ENCODE measurements at places on chromosomes 1 and 21.

GRCh38 chr1:219292999-219293398 lies 119.3 kb downstream of the LYPLAL1 start:
- no peak for DNase-seq

GRCh38 chr1:109901524-109902145 lies 9.0 kb upstream of the CSF1 start:
- DNase-seq: no peak

DNA sequence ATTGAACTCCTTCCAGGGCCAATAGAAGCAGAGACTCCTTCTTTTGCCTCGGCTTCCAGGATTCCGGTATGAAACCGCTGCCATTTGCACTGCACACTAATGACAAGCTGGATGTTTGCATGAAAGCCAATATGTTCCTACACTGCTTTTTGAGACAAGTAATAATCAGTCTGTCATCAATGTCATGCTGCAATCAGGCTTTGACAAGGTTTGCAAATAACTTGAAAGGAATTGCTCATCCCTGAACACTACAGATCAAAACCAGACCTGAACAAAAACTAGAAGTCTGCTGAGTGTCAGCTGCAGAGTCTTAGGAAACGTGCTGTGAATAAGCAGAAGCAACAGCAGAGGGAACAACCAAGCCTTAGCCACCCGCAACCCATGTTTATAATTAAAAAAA lies 720.7 kb upstream of the CXADR start:
- no peak for DNase-seq

DNA sequence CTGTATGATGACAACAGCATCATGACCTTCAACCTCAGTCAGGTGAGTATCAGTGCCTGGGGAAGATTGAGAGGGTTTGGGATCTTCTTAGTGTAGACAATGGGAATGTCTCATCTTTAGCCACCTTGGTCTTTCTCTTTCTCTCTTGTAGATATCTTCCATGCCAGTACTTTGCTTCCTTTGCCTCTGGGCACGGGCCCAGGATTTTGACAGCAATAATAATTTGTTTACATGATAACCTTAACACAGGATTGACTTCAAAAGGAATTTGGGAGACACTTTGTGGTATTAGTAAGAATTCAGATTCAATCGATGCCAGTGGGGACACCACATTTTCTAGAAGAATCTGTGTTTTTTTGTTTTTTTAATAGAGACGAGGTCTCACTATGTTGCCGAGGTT lies 12.1 kb upstream of the PIGV start:
- no peak for DNase-seq

- DNase-seq: no peak
Measured at GRCh38 chr21:34890724-34891612, 158.1 kb downstream of the RUNX1 start.

- DNase-seq: no peak
Measured at GRCh38 chr1:13469343-13469742, 44.5 kb downstream of the LRRC38 start.

DNA sequence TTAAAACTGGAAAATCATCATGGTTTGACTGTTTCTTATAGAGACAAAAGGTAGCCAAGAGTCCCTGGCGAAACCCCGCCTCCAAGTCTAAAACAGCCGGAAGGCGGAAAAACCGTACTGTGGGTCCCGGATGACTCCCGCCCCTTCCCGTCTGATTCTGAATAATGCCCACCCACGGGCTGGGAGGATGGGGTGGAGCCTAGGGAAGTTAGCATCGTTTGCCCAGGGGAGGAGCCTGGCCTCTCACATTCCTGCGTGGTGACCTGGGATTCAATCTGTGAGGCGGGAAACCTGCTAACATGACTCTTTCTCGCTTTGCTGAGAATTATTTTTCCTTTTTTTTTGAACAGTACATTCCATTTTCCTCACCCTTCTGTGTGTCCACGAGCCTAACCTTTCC lies 124.9 kb downstream of the KCNK1 start:
- DNase-seq: no peak

- DNase-seq: no peak
Measured at GRCh38 chr1:9294405-9294773, 1.7 kb downstream of the SPSB1 start.

GRCh38 chr1:1577367-1578011 lies 2.8 kb upstream of the SSU72 start:
- DNase-seq: no peak

GRCh38 chr1:58893257-58893869 lies 109.5 kb upstream of the JUN start:
- no peak for DNase-seq

GRCh38 chr1:28374297-28374696 lies 4.8 kb downstream of the PHACTR4 start:
- DNase-seq: no peak

- DNase-seq: no peak
Measured at GRCh38 chr1:178470411-178470960, 26.3 kb downstream of the CLEC20A start.

DNA sequence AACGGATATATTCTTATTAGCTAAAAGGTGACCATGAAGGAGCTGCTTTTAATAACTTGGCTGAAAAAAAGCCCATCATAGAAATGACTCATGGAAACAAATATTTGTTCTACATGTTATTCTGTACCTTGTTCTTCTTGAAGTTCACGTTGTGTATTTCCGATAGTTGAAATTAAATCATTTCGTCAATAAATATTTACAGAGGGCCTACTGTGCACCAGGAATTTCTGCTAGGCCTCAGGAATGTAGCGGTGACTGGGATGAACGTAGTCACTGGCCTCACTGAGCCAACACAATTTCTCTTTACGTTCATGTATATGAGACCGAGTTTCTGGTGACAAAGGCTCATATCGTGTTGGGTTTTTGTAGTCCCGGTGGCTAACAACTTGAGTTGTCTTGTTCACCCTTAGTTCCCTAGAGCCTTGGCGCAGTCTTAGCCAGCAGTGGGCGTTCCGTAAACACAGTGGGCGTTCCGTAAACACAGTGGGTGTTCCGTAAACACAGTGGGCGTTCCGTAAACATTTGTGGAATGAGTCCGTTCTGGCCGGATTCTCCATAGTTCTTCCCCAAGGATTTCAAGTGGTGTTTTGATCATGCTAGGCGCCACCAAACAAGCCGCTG lies 53.2 kb upstream of the VAMP3 start:
- DNase-seq: no peak

- DNase-seq: peak; percentile 79
Measured at GRCh38 chr1:50969611-50970508, at the start of gene CDKN2C. TSS of gene CDKN2C (plus strand) at chr1:50970245. CDS start at chr1:50970369, 124 bp downstream.

DNA sequence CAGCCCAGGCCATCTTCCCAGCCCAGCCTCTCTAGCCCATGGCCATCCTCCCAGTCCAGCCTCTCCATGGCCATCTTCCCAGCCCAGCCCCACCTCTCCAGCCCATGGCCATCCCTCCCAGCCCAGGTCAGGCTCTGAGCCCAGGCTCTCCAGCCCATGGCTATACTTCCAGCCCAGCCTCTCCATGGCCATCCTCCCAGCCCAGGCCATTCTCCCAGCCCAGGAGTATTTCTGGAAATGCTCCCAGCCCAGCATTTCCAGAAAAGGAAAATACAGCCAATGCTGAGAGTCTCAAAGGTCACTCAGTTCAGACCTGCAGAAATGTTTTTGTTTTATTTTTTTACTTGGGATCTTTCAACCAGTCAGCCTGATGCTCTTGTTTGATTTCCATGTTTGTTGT lies 70.0 kb upstream of the ZNF281 start:
- no peak for DNase-seq

DNA sequence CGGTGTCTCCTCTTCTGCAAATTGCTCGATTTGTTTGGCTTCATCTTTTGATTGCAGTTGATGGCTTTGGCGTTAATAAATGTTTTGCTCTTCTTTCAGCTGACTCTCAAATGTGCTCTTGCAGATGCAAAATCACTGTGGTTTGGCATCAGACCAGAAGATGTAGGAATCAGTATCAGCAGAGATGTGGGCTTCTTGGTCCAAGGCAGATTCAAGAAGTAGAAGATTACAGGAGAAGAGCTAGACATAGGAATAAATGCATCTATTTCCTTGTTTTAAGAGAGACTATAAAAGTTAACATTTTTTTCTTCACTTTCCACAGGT lies 59.8 kb upstream of the BACH1 start:
- DNase-seq: no peak

- DNase-seq: no peak
Measured at GRCh38 chr1:117608758-117609157, 2.9 kb downstream of the TENT5C start.

- DNase-seq: no peak
Measured at GRCh38 chr1:157124855-157125254, 13.3 kb downstream of the ETV3 start.

DNA sequence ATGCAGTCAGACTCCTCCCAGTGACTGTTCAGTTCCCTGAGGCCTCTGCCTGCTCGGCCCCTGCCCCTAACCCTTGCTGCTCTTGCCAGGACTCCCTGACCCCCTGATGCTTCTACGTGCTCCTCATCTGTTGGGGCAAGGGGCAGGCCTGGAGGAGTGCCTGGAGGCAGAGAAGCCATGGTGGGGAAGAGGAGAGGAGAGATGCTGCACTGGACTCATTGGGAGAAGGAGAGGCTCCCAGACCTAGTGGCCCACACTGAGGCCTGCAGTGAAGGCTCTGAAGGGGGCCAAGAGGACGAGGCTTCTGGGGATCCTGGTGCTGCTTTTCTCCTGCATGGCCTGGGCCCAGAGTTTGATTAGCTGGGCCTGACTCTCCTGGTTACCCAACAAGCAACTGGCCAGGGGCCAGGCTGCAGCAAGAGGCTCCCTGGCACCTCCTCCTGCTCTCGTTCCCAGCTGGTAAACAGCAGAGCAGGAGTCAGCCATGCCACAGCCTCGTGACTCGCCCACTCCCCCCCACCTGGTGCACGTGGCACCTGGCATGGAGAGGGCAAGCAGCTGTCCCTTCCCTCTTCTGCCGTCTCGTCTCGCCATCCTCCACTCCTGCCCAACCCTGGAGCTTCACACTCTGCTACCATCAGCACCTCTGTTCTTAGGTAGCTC lies 847 bp upstream of the RORC start:
- no peak for DNase-seq

- peak; percentile 75 for DNase-seq
Measured at GRCh38 chr1:94045465-94046056, 75.4 kb downstream of the ABCA4 start.

GRCh38 chr1:25068829-25069228 lies 138.8 kb upstream of the RUNX3 start:
- no peak for DNase-seq

DNA sequence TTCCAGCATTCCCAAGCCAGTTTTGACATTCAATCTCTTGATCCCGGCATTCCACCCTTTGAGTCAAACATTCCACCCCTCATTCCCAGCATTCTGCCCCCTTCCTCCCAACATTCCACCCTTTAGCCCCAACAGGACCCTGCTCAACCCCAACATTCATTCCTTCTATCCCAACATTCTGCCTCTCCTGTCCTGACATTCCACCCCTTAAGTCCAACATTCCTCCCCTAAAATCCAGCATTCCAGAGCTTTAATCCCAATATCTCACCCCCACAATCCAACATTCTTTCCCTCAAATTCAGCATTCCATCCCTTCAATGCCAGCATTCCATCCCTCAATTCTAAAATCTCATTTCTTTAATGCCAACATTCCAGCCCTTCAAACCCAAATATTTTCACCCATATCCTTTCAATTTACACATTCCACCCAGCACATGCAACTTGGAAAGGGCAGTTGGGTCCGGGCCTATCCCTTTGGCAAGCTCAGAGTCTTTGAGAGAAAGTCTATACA lies 22.9 kb downstream of the DDX20 start:
- DNase-seq: no peak

GRCh38 chr1:89005286-89006151 lies 13.1 kb upstream of the KYAT3 start:
- no peak for DNase-seq

- DNase-seq: no peak
Measured at GRCh38 chr1:63955370-63956145, 181.7 kb downstream of the ROR1 start.

DNA sequence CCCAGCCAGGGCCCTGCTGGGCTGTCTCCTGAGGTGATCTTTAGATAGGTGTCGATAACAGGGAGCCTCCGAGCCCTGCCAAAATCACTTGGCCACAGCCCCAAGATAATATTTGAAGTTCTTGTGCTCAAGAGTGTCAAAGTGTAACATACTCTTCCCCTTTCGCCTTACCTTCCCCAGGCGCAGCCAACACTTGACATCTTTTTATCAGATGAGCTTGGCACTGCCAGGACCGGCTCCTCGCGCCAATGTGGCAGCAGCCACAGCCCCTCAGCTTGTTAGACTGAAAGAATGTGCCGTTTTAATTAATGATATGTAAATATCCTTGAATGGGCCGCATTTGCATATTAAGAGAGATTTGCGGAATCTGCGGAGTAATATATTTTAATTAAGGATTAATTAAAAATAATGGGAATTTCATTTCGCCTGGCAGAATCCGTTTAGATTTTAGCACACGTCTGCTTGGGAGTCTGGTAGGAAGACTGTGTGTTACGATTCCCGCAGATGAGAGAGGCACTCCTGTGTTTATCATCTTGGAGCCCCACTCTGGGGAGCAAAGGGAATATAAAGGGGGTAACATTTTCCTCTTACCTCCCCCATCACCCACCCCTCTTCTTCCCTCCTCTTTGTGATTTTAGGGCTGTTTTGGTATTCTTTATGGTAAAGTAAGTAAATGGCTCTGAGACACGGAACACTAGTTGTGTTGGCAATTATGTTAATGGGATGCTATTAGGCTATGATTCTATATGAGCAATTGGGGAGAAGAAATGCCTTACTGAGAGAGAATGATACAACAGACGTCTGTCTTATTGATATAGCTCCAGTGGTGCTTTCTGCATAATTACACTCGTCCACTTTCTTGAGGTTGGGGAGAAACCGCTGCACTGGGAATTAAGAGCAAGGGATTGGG lies 109.8 kb downstream of the PBX1 start:
- DNase-seq: no peak
